Pancreas (tissue), 10 donors: ENCODE measurements at places on chromosomes 2 and 18. TPM values are rescaled to one million over a fixed set of nuclear protein-coding genes. Genes with fewer than 3 reads are reported as not detected.

The GAL3ST2 gene
- not detected for polyA plus RNA-seq

- no peak for DNase-seq
Measured at GRCh38 chr2:33153008-33153407, 206.3 kb downstream of the LTBP1 start.

The MALT1 gene
- 6.7 TPM for polyA plus RNA-seq

- no peak for DNase-seq
Measured at GRCh38 chr2:30963184-30963583, 155.9 kb upstream of the CAPN13 start.

The SIX3 gene
- polyA plus RNA-seq, result 1.4 TPM

DNA sequence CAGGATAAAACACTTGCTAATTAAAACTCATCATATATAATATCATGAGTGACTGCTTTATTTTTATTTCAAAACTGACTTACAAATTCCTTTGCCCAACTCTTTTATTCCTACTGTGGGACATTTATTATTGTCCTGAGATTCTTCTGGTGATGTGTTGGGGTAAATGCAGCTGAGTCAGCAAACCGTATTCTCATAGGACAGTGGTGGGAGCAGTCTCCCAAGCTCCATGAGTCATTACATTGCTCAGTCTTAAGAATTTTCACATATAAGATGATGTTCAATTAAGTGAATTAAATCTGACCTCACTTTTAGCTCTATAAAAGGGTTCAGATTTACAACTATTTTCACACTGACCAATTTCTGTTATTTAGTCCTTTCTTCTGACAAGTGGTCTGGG, 1530.7 kb downstream of the LRP1B start:
- no peak for DNase-seq

The SLC23A3 gene
- polyA plus RNA-seq, result 1.8 TPM

DNA sequence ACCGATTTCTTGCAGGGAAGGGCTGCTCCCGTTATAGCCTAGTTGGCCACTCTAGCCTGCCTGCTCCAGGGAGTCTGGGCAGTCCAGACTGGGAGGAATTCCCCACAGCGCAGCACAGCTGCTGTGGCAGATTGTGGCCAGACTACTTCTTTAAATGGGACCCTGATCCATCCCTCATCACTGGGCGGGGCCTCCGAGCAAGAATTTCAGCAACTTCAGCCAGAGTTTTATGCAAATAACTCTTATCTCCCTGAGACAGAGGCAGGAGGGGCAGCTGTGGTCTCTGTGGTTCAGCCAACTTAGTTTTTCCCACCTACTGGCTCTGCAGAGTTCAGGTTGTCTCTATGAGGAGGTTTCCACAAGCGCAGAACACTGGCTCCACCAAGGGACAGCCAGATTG, 1583.2 kb downstream of the SUCLG1 start:
- DNase-seq, result no peak

DNA sequence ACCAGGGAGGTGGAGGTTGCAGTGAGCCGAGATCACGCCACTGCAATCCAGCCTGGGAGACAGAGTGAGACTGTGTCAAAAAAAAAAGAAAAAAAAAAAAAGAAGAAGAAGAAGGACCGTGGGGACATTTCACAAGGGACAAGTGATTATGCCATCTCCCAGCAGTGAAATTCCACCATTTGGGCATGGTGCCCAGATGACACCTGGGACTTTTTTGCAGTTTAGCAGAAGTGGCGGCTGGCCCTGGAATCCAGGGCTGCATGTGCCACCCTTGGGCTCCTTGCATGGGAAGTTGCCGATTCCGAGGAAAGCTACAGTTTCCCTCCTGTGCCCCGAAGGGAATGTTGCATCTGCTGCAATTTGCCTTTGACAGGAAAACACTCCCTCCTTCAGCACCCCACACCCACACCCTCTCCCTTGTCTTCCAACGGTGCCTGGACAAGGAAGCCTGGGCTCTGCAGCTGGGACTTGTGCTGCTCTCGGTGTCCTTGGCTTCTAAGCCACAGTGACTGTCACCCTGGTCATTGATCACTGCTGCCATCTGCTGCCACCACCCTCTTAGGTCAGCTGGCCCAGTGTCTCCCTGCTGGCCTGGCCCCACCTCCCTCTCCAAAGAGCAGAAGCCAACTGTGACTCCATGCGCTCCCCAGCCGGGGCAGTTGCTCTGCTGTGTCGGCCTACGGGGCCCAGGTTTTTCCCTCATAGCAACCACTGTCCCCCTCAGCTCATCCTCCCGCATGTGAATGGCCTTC, 56.4 kb upstream of the LRRC30 start:
- DNase-seq, result peak; percentile 35

DNA sequence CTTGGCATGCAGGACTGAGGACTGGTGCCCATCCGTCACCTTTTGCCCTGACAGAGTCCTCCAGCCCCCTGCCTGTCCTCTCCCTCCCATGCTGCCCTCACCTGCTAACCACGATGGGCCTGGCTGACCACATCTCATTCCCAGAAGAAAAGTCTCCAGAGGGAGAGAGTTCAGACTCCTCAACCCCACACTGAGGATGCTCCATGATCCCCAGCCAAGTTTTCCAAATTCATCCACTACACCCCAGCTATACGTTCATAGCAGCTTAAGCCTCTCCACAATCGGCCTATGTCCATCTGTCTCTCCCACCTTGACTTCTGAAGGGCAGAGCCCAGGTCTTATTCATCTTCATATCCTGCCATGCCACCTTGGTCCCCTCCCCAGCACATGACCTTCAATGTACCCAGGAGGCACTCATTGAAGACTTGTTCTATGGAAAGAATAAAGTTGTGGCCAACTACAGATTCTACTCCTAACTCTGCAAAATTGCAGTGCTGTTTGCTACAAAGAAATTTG, 115.6 kb upstream of the ID2 start:
- no peak for DNase-seq

DNA sequence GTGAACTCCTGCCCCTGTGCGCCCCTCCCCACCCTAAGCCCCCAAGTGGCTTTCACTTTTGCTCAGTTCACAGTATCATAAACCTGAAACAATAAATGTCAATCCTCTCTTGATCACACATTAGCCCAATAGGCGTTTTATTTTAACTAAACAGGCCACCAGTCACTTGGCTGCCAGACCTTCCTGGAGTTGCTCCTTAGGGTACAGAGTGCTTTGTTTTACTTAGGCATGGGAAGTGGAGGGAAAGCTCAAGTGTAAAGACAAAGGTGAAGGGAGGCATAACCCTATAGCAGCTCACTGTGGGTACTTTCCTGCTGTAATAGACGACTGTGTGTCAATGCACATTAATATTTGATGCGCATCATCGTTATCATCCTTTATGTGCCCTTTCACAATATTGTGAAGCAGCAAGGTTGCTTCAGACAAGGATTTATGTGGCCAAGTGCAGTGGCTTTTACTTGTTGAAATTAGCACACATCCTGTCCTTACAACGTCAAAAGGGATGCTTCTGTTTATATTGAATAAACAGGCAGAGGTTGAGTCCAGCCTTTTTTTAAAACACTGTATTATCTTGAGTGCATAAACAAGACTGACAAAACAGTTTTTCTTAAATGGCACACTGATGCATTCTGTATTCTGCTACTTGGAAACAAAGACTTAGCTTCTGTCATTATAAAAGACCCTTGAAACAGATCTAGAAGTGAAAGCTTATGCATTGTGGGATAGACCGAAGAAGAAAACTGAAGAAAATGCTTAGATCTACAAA, 168.5 kb downstream of the TMEFF2 start:
- no peak for DNase-seq

The ANO7 gene
- polyA plus RNA-seq, result 1.0 TPM

DNA sequence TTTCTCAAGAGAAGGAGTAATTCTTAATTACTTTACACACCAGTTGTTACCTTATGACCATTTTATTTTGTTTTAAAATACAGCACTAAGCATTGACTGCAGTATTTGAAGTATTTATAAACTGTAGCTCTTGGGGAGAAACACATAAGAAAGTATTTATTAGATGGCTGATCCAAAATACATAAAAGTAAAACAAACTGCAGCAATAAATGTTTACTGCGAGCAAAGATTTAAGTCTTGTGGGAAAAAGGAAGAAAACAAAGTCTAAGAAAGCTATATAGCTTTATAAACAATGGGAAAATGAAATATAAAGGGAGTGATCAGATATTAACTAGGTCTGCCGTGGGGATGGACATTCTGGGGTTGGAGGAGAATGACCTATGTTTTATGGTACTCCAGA, 347.2 kb upstream of the ZC3H15 start:
- no peak for DNase-seq

GRCh38 chr18:44679914-44680272, 795 bp upstream of the SETBP1 start:
- DNase-seq, result peak; percentile 61

DNA sequence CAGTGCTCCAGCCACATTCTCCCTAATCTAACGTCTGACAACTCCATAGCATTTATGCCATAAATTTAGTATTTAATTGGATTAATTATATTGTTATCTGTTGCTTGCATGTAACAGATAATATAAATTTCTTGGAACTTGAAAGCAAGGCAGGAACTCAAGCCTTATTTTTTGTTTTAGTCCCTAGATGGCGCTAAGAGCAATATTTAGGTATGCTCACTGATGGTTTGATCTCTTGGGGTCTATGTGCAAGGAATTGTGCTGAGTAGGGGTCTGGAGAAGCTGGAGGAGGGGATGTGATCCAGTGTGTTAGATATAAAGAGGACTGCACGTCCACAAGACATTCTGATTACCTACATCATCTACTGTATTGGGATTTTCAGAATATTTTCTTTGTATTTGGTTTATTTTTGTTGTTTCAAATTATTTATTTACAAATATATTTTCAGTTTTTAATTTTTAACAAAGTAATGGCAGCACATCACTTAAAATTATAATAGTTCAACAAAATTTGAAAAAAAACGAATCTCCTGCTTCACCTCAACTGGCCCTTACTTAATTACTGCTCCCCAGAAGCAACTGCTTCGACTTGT, 32.8 kb downstream of the KATNAL2 start:
- DNase-seq, result no peak
